Subcutaneous adipose tissue (tissue), 4 donors: ENCODE measurements at places on chromosomes 4 and X. TPM values are rescaled to one million over a fixed set of nuclear protein-coding genes. Genes with fewer than 3 reads are reported as not detected.

KCNIP4 gene
- total RNA-seq, result 0.34 TPM

SPATA18 gene
- 5.9 TPM for total RNA-seq

HEPH gene
- 1.9 TPM for total RNA-seq

NRK gene
- total RNA-seq, result 0.17 TPM

MAGEA8 gene
- total RNA-seq, result not detected

CEP44 gene
- 14.7 TPM for total RNA-seq

PNMA6F gene
- total RNA-seq, result not detected

TRAPPC2 gene
- total RNA-seq, result 9.8 TPM

NDST4 gene
- total RNA-seq, result 0.66 TPM

MAP3K15 gene
- not detected for total RNA-seq

TRO gene
- total RNA-seq, result 4.4 TPM
